ENCODE measurements at places on chromosomes 3 and 15. TPM values are rescaled to one million over a fixed set of nuclear protein-coding genes. Genes with fewer than 3 reads are reported as not detected.

KLF15 gene
- 34.0 TPM for total RNA-seq

GABRR3 gene
- total RNA-seq: not detected

SOX14 gene
- total RNA-seq: not detected

MRAS gene
- 368 TPM for total RNA-seq

SPTBN5 gene
- 3.4 TPM for total RNA-seq

GABRG3 gene
- not detected for total RNA-seq

DNAH12 gene
- total RNA-seq: 0.08 TPM

GRCh38 chr3:176916777-176917176 lies 280.5 kb downstream of the TBL1XR1 start:
- no peak for DNase-seq

- no peak for DNase-seq
Observed at GRCh38 chr3:20280257-20280656, 94.3 kb upstream of the SGO1 start.

DNA sequence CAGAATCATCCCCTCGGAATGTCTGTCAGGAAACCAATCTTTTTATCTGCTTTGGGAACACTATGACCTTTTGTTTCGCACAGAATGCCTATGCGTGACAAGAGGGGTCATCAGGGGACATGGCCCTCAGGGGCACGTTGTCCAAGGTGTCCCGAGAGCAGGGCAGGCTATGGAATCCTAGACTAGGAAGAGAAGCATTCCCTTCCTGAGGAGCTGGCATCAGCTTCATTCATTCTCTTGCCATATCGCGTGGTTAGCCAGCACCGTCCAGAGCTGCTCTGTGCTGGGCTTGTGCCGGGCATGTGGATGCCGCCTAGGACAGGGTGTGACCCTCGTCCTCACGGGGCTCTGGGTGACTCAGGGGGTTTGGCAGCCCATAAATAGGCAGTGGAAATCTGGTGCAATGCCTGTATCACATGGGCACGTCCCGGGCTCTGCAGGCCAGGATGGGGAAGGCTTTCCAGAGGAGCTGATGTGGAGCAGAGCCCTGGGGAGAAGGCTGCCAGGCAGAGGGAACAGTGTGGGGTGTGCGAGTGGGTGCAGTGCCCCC lies 117.8 kb downstream of the TMEM266 start:
- peak; percentile 67 for DNase-seq

- no peak for DNase-seq
Observed at GRCh38 chr3:88596451-88596850, 446.7 kb downstream of the C3orf38 start.

- DNase-seq: no peak
Observed at GRCh38 chr15:91688811-91689210, 164.7 kb upstream of the SLCO3A1 start.

DNA sequence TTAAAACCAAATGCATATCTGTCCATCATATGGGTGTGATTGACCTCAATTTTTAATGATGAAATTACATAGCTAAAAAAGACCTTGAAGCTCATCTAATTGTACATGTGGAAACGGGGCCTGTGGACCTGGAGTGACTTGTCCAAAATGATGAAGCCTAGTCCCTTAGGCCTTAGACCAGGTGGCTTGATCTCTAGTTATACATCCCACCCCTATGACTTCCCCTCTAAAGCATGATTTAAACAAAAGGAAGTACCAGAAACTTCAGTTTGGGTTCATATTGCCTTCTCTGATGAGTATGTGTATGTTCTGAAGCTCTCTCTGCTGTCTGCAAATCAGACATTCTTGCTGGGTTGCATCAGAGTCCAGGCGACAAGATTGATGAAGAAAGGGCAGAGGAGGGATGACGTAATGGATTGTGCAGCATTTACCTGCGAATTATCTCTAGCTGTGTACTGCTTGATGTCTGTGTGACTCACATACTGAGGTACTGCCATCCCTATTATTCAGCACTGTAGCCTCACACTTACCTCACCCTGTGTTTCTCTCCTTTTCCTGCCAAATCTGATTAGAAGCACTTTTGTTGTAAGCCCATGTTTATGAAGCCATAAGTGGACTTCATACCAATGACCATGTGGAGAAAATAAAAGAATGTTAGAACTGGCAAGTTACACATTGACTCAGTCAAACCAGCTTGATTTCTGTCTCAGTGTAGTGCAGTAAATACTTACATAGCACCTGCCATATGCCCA lies 111.5 kb downstream of the FILIP1L start:
- no peak for DNase-seq

DNA sequence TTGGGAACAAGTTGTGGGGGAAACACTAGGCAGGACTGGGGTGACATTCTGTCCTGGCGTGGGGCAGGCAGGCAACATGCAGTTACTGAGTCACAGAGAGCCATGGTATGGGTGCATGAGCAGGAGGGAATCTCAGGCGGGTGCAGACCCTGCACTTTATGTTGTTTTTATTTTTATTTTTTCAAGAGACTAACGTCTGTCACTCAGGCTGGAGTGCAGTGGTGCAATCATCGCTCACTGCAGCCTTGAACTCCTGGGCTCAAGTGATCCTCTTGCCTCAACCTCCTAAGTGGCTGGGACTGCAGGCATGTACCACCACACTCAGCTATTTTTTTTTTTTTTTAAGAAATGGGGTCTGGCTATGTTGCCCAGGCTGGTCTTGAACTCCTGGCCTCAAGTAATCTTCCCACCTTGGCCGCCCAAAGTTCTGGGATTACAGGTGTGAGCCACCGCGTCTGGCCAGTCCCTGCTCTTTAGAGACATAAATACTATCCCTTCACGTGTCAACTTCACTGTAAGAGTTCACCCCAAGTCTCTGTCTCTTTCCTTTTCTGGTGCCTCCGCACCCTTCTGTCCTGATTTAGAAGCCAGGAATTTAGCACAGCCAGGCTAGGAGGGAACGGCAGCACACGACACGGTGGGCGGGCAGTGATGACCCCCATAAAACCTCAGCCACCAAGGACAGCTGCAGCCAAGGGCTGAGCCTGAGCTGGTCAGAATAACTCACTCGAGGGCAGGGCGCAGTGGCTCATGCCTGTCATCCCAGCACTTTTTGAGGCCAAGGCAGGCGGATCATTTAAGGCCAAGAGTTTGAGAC lies 72.8 kb upstream of the IQSEC1 start:
- no peak for DNase-seq

DNA sequence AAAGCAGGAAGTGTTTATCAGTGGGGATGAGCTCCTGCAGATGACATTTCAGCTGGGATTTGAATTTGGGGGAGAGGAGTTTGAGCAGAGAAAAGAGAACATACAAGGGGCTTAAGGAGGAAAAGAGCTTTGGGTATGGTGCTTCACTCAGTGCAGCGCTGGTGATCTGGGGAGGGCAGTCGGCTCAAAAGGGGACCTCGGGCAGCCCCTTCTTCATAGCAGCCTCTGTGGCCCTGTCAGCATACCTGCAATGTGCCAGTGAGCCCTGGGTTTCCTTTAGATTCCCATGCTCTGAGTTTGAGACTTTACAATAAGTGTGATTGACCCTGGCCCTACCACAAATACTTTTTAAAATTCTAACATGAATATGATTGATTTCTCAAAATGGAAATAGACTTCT lies 40.2 kb downstream of the ROPN1B start:
- DNase-seq: no peak

- DNase-seq: no peak
Observed at GRCh38 chr15:36782681-36783080, 203.3 kb downstream of the CDIN1 start.

DNA sequence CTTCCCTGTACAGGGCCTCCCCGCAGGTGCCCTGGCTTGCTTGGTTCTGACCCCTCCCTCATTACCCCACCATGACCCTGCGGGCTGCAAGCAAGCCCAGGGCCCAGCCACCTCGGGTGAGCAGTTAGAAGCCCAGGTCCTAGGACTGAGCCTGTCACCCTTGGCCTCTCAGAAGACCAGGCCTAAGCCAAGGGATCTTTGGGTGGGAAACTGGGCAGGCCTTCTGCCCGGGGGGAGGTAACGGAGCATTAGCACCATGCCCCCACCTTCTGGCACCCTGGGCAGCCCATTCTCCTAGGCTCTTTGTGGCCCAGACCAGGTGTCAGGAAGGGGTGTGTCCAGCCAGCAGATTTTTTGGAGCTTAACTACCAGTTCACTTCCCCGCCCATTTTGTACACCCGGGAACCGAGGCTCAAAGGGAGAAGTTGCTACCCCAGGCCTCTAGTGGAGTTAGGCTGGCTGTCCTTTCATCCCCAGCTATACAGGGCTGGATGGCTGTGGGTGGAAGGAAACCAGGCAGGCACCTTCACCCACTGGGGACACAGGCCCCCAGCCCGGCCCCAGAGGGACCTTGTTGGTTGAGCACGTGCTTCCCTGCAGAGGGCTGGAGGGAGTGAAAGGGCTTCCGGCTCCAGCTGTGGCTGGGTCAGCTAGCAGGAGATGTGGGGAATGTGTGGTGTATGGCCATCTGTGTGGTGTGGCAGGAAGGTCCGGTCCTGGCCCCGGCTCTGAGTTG lies 1.4 kb downstream of the CSK start:
- peak; percentile 57 for DNase-seq

DNA sequence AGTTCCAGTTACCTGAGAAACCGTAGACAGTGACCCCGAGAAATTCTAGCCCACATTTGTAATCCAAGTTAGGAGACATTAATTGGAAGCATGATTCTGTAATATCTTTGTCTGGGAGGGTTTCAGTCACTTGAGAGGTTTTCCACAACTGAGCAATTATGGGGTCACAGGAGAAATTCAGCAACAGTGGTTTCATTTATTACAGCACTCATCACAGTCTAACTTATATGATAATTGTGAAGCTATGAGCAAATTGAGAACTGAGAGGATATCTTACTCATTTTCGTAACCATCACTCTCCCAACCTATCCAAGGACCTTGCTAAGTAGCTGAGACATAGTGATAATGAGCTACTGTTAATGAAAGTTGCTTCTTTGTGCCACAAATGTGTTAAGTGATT lies 328.5 kb upstream of the PPP2R3A start:
- DNase-seq: no peak

Data from Right ventricle myocardium superior (tissue), 1 donor.